CD8-positive, alpha-beta memory T cell (primary cell): ENCODE measurements at places on chromosomes 1 and 21. TPM values are rescaled to one million over a fixed set of nuclear protein-coding genes. Genes with fewer than 3 reads are reported as not detected.

- DNase-seq: no peak
These were observed 179.3 kb upstream of the PLXNA2 start for GRCh38 chr1:208423526-208423925.

GRCh38 chr1:89943846-89944781 lies 50.8 kb upstream of the ZNF326 start:
- no peak for DNase-seq

GRCh38 chr1:218498056-218498938 lies 153.2 kb downstream of the TGFB2 start:
- DNase-seq: no peak

DNA sequence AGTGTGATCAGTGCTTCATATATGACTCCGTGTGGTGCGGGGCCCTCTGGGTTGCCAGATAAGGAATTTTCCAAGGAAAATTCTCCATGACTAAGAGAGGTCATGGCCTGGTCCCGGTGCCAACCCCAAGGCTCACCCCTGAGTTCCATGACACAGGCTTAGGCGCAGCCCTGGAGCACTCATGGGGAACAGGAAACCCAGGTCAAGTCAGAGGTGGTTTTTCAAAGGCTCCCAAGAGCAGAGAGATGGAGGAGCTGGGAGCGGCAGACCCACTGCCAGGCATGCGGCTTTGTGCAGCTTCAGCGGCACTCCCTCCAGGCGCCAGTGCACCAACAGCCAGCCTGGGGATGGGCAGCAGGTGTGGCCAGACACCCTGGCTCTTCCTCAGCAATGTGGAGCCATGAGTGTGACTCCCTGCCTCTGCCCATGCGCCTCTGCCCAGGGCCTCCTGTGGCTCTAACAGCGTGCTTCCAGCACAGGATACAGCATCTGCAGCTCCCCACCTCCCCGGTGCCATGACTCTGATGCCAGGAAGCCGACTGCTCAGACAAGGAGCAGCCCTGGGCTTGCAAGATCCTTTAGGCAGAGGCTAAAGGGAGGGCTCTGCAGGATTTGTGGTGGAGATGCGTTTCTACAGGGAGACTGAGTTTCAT lies 47.3 kb downstream of the GPR161 start:
- DNase-seq: no peak

- no peak for DNase-seq
These were observed 1.0 kb upstream of the DENND2D start for GRCh38 chr1:111201275-111202090.

- DNase-seq: no peak
These were observed 31.0 kb upstream of the CLDN14 start for GRCh38 chr21:36510911-36511310.

DNA sequence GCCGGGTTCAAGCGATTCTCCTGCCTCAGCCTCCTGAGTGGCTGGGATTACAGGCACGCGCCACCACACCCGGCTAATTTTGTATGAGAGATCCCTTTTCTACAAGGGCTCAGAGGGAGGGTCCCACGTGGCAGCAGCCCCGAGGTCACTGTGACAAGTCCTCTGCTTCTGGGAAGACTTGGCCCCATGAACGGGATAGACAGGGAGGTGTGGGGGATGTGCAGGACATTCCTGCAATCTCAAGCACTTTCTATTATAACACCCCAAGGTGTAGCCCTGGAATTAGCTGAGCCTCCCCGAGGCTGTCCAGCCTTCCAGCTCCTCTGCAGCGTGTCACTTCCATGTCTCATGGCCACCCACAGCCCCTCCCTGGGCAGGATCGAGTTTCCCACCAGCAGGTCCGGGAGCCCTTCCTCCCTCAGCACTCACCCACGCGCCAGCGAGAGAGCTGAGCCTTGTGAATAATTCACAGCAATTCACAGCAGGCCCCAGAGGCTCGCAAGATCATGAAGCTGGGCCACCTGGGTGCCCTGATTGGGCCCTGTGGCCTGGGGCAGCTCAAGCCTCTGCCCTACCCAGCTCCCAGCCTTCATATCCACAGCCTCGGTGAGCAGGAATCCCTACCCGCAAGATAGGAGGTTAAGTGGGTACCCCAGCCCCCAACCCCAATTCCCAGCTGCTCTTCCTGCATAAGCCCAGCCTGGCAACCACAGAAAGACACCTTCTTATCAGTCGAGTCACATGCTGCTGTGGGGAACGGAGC lies 22.8 kb upstream of the RNU1-4 start:
- DNase-seq: no peak

GRCh38 chr1:228207851-228208821 lies at the start of gene OBSCN:
TSS of gene OBSCN (plus strand) at chr1:228208044. CDS start at chr1:228211784, 3,740 bp downstream.
- no peak for DNase-seq

DNA sequence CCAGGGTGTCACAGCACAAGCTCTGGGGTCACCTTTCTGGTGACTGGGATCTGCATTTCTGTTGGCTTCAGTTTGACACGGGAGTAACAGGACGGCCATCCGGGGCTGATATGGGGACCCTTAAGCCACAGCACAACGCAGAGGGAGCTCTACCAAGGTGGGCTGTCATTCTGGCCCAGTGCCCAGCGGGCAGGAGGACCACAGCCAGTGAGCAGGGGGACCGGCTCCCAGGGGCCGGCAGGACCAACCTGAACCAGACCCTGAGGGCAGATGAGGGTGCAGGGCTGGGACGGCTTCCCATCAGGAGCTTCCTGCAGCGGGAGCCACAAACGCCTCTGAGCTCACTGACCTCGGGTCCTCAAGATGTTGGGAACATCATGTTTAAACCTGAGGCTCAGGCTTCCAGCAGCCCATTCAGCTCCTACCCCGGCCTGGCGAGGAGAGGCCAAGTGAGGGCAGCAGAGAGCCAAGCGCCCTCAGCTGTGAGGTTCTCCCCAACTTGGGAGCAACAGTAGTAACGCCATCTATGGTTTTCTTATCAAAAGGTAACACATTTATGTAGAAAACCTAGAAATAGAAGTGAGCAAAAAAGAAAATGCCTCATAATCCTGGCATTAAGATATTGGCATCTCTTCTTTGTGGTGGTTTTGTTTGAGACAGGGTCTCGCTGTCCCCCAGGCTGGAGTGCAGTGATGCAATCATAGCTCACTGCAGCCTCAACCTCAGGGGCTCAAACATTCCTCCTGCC lies 26.8 kb downstream of the TMEM201 start:
- peak; percentile 65 for DNase-seq

DNA sequence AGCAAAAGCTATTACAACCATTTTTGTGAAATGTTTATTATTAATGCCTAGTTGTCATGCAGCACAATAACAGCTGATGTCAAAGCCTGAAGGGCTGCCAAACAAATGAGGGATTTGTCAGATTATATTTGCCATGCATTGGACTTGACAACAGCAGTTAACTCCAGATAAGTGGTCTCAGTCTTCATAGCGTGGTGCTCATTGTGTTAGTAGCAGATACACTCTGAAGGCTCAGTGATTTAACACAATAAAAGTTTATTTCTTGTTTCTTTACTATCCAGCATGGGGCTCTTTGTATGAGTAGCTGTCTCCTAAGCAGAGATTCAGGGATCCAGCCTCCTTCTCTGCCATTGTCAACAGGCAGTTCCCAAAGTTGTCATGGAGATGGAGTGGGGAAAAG lies 76.0 kb upstream of the PTGFRN start:
- no peak for DNase-seq

- no peak for DNase-seq
These were observed 7.1 kb downstream of the FOXO6 start for GRCh38 chr1:41368366-41368765.

DNA sequence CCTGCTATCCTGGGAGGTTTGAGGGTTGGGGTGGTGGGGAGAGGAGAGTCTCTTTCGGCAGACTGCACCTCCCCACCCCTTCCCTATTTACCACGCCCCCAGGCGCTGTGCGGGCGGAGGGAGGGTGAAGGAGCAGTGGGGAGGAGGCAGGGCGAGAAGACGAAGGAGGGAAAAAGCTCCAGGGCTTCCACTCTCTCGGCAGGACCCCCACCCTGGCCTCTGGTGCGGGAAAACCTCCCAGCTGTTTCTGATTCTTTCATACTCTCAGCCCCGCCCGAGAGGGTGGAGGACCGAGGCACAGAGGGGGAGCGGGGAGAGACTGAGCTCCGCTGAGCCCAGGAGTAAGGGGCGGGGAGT lies 866 bp upstream of the WNT2B start:
- DNase-seq: peak; percentile 9

Gene AVPR1B
- not detected for total RNA-seq

Gene TRAF5
- 33.7 TPM for total RNA-seq

Gene PLA2G2A
- not detected for total RNA-seq

Gene GUCA2A
- total RNA-seq: not detected

Gene CDC42BPA
- total RNA-seq: 0.42 TPM

Gene SELE
- not detected for total RNA-seq

Gene HMGCS2
- total RNA-seq: not detected

Gene SPRR2E
- not detected for total RNA-seq

Gene C4BPB
- total RNA-seq: not detected
